ENCODE measurements at places on chromosomes 12 and 14. TPM values are rescaled to one million over a fixed set of nuclear protein-coding genes. Genes with fewer than 3 reads are reported as not detected.
A peak's percentile ranks its signal among the peaks of the same experiment; 100 is the strongest.

DNA sequence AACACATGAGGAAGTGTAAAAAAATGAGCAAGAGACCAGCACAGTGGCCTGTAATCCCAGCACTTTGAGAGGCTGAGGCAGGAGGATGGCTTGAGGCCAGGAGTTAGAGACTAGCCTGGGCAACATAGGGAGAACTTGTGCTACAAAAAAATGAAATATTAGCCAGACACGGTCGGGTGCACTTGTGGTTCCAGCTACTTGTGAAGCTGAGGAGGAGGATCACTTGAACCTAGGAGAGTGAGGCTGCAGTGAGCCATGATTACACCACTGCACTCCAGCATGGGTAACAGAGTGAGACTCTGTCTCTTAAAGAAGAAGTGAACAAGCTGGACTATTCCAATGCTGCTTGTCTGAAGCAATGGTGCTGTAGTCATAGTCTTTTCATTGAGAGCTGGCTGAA lies 36.3 kb upstream of the MAP3K9 start:
- H3K4me3 ChIP-seq: no peak overlapping the region
- H3K27me3 ChIP-seq: no peaks in the 10 kb centered on the region
- H3K36me3 ChIP-seq: no peaks in the 10 kb centered on the region
- no peaks in the 10 kb centered on the region for H3K4me1 ChIP-seq

- peaks cover 6% of the 10 kb centered on the region for H3K27me3 ChIP-seq
- H3K27ac ChIP-seq: no peak overlapping the region
- no peak for DNase-seq
- peaks cover 9% of the 10 kb centered on the region for H3K4me1 ChIP-seq
These were observed 1.4 kb downstream of the CHPT1 start for GRCh38 chr12:101698800-101699347.

- H3K27ac ChIP-seq: no peak overlapping the region
- H3K4me3 ChIP-seq: no peak overlapping the region
- peaks cover 10% of the 10 kb centered on the region for H3K27me3 ChIP-seq
- DNase-seq: no peak
- peaks cover under 1% of the 10 kb centered on the region for H3K36me3 ChIP-seq
- H3K4me1 ChIP-seq: peaks cover 1% of the 10 kb centered on the region
These were observed 3.7 kb upstream of the DENND5B start for GRCh38 chr12:31594681-31595080.

GRCh38 chr14:51862176-51862796 lies 1.9 kb downstream of the GNG2 start:
- peak overlapping the region; percentile 98 for H3K4me3 ChIP-seq
- peaks cover 20% of the 10 kb centered on the region for H3K4me1 ChIP-seq
- no peak for DNase-seq
- H3K27ac ChIP-seq: peak overlapping the region; percentile 76
- H3K27me3 ChIP-seq: peaks cover 14% of the 10 kb centered on the region
- peaks cover under 1% of the 10 kb centered on the region for H3K36me3 ChIP-seq

PLD4 gene
- not detected for total RNA-seq
